ENCODE measurements at places on chromosomes 13 and 19.

- no peak for DNase-seq
These were observed 33.7 kb downstream of the GATAD2A start for GRCh38 chr19:19439176-19439482.

GRCh38 chr13:114146173-114146572, 13.8 kb upstream of the RASA3 start:
- DNase-seq, result no peak

- no peak for DNase-seq
These were observed 92.8 kb upstream of the TPP2 start for GRCh38 chr13:102504002-102504401.

DNA sequence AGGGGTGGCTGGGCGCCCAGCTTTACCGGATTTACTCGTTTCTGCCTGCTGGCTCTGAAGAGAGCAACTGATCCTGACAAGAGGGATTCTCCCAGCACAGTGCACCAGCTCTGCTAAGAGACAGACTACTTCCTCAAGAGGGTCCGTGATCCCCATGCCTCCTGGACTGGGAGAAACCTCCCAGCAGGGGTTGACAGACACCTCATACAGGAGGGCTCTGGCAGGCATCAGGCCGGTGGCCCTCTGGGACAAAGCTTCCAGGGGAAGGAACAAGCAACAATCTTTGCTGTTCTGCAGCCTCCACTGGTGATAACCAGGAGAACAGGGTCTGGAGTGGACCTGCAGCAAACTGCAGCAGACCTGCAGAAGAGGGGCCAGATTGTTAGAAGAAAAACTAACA, 1192.5 kb upstream of the PRR20A start:
- no peak for DNase-seq
